Muscle of back (tissue), 13 donors: ENCODE measurements at places on chromosomes 2 and 18. TPM values are rescaled to one million over a fixed set of nuclear protein-coding genes. Genes with fewer than 3 reads are reported as not detected.

- DNase-seq = no peak
Observed at GRCh38 chr2:195590861-195591205, 66.2 kb upstream of the SLC39A10 start.

Gene EFEMP1
- 34.4 TPM for polyA plus RNA-seq

DNA sequence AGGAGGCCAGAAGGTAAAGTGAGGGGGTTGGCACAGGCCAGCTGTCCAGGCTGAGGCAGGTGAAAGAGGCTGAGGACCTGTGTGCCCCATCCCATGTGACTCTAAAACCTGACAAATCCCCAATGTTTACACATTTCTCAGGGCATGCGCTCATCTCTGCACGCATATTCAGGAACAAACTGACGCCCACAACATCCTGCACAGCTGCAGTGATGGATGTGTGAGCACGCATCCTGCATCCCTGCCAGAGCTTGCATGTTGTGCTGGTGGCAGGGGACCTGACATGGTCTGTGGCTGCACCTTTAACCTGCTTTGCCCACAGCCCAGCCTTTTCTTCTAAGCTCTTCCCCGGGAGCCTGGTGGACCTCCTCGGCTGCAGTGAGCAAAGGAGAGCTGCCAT, 83.1 kb downstream of the FBXO15 start:
- no peak for DNase-seq

DNA sequence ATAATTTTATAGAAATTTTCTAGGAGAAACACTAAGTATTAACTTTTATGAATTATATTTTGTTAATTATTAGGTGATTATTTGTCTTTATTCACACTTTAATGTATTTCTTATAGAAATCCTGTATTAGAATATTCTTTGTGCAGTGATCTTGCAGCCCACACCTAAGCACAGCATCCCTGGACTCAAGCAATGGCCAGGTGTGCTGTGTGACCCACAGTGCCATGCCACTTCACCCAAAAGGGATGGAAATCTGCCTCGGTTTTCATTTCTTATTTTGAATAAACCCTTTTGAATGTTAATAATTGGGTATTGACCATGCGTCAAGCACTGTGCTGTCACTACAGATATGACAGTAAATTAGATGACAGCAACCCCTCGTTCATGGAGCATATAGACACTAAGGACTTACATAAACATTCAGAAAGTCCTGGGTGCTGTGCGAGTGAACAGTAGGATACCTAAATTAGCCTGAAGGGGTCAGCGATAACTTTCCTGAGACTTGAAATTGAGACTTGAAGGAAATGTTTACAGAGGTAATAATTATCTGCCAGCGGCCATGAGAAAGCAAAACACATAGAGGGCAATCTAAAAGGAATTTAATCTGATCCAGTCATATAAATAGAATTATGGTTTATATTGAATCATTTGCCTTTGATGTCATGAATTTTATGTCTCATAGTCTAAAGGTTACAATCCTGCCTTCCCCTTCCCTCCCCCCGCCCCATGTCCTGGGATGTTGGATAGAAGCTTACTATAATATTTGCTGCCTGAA, 52.7 kb upstream of the CALCRL start:
- no peak for DNase-seq

DNA sequence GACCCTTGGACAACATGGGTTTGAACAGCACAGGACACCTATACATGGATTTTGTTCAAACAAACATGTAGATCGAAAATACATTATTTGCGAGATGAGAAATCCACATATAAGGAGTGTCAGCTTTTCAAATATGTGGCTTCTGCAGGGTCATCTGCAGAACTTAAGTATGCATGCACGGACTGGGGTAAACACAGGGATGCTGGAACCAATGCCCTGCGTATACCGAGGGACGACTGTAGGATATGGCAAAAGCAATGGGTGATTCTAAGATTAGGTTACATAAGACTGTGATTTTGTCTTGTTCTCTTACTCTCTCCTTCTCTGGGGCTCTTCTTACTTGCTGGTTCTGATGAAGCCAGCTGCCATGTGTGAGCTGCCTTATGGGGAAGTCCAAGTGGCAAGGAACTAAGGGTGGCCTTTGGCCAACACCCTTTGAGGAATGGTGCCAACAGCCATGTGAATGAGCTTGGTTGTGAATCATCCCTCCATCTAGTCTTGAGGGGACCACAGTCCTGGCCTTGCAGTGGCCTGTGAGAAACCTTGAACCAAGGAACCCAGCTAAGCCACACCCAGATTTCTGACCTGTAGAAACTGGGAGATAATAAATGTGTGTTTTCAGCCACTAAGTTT, 66.5 kb downstream of the EVA1A start:
- DNase-seq = no peak

GRCh38 chr18:21215490-21215889, 26.5 kb upstream of the GREB1L start:
- no peak for DNase-seq

DNA sequence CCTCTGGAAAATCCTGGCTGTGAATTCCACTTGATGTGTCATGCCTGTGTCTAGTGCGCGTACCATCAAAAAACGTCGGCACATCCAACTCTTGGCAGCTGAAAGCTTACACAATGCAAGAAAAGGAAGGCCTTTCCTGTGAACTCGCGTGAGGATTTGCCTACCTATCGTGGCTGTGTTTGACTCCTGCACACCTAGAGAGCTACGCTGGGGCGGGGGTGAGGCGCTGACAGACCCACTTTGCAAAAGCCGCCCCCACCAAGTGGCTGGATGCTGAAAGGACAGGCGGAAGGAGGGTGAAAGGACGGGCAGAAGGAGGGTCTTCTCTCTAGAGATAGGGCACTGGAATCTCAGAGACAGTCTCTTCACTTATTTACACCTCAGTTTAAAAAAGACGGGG, 270.1 kb downstream of the EIPR1 start:
- no peak for DNase-seq

DNA sequence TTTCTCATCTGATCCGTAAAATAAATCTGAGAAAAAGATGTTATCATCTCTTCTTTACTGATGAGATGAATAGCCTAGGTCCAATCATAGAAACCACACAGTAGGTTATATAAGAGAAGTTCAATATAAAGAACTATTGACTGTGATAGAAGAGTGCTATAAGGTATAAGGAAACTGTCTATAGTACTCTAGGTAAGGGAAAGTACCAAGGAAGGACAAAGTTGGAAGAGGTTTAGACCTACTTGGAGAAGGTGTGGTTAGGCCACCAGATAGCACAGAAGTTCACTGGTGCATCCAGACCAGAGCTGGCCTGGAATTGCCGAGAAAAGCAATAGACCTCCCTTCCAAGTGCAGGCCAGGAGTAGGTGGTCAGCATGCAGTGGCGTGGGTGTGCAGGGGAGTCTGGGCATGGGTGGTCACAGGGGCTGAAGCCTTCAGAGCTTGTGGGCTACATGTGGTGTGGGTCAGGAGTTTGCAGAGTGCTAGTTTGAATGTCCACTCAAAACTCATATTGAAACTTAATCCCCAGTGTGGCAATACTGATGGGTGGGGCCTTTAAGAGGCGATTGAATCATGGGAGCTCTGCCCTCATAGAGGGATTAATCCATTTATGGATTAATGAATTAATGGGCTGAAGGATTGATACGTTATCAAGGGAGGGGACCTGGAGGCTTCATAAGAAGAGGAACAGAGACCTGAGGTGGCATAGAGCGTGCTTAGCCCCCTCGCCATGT, 86.3 kb downstream of the ALPK2 start:
- no peak for DNase-seq

- DNase-seq = peak; percentile 80
Observed at GRCh38 chr2:165645930-165646831, 147.9 kb downstream of the GALNT3 start.

Gene VAMP8
- polyA plus RNA-seq = 18.6 TPM

GRCh38 chr2:157902692-157903091, 26.6 kb upstream of the ACVR1 start:
- DNase-seq = no peak

Gene SPATA3
- not detected for polyA plus RNA-seq

GRCh38 chr2:238094438-238095022, 5.6 kb upstream of the ESPNL start:
- no peak for DNase-seq

- peak; percentile 26 for DNase-seq
Observed at GRCh38 chr2:229869226-229869625, 52.6 kb downstream of the TRIP12 start.

GRCh38 chr2:233116946-233117345, 56.8 kb downstream of the INPP5D start:
- DNase-seq = no peak

GRCh38 chr18:36340246-36340645, 42.7 kb downstream of the FHOD3 start:
- DNase-seq = peak; percentile 45

Gene EVX2
- polyA plus RNA-seq = 0.04 TPM

DNA sequence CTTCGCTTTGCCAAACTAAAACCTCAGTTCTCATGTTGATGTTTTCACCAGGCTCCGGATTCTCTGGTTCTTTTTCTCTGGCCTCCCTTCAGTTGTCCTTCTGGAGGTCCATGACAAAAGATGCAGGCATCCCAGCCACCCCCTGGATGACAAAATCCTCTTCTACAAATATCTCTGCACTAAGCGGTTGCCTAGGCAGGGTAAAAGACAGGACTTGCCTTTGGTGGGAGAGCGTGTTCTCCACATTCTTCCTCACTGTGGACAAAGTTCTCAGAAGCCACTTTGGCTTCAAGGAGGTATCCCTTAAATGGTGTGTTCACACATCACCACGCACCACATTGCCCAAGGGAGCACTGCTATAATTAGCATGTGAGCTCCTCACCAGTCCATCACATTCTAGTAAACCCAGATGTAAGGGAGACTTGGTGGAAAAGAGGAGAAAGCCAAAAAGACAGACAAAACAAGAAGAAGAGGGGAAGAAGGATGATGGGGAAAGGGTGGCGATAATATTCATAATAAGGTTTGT, 23.6 kb upstream of the MRPL33 start:
- no peak for DNase-seq

Gene HOXD13
- polyA plus RNA-seq = not detected

DNA sequence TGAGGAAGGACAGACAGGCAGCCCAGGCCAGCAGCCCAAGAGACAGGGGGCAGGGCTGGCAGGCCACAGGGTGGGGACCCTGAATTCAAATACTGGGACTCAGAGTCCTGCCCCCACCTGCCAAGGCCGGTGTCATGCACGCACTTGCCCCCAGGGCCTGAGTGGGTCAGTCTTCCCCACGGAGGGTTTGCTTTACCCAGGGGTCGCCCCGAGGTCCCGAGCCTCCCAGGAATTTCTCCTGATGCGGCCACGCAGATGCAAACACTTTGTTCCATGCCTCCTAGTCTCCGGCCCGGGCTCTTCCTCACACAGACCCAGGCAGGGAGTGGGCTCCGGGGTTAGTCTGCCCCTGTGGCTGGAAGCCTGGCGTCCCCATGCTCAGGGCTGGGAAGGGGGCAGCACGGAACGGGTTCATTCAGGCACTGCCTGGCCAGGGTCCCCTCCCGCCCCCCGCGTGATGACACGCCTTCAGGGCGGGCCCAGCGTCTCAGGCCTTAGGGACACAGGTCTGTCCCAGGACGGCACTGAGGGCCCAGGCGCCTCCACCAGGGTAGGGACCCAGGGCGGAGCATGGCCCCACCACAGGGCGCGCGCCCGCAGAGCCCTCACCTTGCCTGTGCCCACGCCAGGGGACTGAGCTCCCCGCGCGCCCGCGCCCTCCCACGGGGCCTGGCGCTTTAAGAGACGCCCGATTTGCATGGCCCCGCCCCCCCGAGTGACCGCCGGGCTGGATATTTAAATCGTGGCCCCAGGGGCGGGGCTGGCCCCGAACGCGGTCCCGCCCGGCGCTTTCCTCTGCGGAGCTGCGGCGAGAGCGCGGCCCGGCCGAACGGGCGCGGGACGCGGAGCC, at the start of gene SNED1:
SNED1 (plus strand) TSS at position 763 of the 850 bp plus-strand sequence. CDS start 220 bp downstream, outside the sequence.
- DNase-seq = peak; percentile 88

GRCh38 chr2:529424-529823, 147.8 kb downstream of the TMEM18 start:
- DNase-seq = no peak

DNA sequence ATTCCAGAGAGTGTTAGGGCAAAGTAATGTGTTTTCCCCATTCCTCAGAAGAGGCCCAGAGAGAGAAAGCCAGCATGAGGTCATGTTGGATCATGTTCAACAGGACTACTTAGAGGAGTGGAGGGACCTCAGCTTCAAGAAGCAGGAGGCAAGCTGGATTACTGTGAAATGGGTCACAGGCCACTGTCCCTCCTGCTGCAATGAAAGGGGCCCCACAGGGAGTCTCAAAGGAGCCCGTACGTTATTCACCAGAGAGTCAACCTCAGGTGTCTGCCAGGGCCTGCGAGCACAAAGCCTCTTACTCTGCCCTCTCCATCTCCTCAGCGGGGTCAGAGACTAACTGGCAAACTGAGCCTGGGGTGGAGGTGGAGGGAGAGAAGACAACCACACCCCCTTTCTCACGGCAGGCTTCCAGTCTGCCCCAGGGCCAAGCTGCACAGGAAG, 27.2 kb upstream of the ACYP2 start:
- no peak for DNase-seq

DNA sequence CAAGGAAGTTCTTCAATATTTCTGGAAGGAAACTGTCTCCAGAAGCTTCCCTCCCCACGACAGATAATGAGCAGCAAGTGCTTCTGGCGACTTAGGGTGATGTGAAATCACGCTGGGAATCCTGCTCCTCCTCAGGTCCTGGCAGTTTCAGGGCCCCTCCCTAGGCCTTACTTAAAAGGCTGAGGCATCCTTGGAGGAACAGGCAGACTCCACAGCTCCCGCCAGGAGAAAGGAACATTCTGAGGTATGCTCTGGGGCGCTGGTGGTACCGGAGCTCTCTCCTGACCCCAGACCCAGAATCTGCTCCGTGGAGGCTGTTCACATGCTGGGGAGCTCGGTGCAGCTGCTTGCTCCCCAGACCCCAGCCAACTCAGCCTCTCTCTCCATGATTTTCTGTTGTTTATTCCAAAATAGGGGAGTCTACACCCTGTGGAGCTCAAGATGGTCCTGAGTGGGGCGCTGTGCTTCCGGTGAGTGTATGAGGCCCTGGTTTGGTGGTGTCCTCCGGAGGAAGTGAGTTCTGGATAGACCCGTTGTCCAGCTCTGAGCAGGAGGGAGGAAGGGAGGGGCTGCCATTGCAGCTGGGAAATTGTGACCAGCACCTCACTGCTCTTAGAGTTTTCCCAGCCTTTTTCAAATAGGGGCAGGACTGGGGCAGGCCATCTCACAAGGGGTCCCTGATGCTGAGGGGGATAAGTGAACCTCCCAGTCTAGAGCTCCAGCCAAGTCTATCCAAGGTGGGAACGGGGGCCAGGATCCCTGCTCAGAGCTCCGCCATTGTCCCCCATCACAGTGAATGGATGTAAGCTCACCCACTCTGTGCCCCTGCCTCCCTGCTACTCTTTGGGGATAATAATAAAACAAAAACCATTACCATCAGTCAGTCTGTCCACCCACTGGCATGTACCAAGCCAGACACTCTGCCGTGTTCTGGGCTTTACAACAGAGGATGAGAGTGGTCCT, at the start of gene IL36RN:
IL36RN (plus strand) TSS at position 201 of the 963 bp plus-strand sequence; CDS start at position 442, 241 bp downstream.
- DNase-seq = no peak
